ENCODE measurements at places on chromosomes 5 and 9.
A peak's percentile ranks its signal among the peaks of the same experiment; 100 is the strongest.

DNA sequence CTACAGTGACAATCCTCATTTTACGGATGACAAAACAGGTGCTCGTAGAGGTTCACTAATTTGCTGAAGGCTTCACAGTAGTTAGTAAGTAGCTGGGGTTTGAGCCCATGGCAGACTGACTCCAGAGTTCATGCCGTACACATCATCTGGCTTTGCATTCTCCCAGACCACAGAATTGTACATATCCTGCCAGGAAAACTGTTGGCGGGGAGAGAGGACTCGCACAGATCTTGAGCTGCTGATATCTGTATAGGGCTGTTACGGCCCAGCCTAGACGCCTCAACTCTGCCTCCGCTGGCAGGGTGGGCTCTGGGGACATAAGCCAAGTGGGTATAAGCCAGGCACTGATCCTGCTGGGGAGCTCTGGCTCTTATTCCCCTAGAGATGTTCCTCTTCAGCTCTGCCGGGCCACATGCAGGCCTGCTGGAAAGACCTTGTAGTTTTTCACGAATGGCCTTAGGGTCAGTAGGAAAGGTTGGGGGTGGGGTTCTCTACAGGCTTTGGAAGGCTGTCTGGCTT lies 16.3 kb downstream of the LARP1 start:
- no peak for DNase-seq

- DNase-seq = no peak
Measured at GRCh38 chr5:122330881-122331280, 18.8 kb downstream of the SNCAIP start.

GRCh38 chr5:72702881-72703434 lies 113.5 kb upstream of the TNPO1 start:
- no peak for DNase-seq

GRCh38 chr9:109797006-109797405 lies 17.0 kb downstream of the PALM2AKAP2 start:
- DNase-seq = no peak

DNA sequence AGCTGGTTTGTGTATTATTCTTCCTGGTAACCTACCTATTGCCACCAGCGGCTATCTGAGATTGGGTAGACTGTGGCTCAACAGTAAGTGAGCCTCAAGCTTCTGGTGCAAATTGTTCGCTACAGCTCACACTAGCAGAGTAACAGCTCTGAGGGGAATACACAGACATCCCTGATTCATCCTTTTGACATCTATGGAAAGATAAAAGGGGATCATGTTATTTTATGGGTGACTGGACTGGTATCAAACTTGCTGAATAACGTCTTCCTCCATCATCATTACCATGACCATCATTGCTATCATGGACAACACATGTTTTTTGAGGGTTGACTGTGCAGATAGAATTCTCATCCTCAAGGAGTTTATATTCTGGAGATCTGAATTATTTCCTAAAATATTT lies 129.6 kb downstream of the PIK3R1 start:
- DNase-seq = no peak

DNA sequence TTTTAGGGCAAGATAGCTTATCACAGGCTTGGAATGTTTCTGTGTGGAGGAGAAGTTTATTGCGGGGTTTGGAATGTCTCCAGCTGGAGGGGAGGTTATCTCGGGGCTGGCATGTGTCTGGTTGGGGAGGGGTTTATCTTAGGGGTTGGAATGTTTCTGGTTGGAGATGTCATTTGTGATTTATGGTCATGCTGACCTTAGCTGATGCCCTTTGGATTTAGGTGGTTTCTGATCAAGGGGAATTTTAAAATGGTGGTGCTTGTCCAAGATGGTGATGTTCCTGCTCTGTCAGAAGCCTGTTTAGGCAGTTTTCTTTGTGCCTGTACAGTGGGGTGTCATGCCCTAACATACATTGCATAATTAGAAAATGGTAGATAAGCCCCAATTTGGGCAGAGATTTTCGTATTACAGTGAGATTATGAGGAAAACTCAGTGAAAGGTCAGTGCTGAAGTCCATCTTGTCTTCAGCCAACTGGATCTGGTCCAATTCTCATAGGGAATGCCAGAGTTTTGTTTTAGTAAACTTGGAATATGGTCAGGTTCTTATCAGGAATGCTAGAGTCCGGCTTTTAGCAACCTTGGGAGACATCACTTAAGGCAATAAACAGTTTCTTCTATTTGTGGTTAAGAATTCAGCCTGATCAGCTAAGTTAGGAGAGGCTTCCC lies 14.3 kb downstream of the CDK20 start:
- DNase-seq = no peak

DNA sequence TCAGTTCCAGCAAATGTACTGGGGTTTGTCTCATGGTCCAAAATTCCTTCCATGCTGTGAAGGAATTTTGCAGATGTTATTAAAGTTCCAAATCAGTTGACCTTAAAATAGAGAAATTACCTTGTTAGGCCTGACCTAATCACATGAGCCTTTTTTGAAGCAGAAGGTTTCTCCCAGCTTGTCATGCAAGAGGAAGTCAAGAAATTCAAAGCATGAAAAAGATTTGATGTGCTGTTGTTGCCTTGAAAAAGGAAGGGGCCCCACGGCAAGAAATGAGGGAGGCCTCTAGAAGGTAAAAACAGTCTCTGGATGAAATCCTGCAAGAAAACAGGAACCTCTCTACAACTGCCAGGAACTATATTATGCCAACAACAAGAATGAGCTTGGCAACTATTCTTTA lies 24.2 kb upstream of the HAPLN1 start:
- no peak for DNase-seq

- no peak for DNase-seq
Measured at GRCh38 chr5:55141945-55142690, 17.9 kb upstream of the GPX8 start.

DNA sequence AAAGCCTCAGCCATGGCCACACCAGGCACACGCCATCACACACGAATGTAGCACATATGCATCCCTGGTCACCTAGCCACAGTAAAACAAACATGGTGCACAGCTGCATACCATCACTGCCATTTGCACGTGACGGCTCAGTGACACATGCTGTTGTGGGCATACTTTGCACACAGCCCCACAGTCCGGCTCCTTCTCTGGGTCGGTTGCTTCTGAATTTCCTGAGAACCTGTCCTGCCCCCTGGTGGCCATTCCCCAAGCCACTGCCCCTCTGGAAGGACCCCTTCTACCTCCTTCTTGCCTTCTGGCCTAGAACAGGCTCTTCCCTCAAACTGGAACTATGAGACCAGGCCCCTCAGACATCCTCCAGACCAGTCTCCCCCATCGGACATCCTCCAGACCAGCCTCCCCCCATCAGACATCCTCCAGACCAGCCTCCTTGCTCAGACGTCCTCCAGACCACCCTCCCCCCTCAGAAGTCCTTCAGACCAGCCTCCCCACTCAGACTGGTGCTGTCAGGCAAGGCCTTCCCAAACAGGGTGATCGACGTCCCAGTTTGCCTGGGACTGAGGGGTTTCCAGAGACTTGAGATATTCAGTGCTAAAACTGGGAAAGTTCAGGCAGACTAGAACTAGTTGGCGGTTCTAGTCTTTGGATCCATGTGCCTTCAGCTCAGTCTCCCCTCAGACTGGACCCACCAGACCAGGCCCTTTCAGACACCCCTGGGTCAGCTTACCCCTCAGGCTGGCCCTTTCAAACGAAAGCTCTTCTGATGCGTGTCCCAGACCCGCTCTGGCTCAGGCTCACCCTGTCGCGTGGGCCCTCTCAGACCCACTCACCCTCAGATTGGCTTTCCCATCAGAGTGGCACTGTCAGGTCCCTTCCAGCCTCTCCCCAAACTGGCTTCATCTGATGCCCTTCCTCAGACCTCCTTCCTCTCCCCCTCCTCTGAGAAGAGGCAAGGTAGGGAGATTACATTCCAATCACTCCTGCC lies 24.3 kb upstream of the ENHO start:
- DNase-seq = peak; percentile 84

- DNase-seq = no peak
Measured at GRCh38 chr5:84184857-84185256, 199.8 kb downstream of the EDIL3 start.

DNA sequence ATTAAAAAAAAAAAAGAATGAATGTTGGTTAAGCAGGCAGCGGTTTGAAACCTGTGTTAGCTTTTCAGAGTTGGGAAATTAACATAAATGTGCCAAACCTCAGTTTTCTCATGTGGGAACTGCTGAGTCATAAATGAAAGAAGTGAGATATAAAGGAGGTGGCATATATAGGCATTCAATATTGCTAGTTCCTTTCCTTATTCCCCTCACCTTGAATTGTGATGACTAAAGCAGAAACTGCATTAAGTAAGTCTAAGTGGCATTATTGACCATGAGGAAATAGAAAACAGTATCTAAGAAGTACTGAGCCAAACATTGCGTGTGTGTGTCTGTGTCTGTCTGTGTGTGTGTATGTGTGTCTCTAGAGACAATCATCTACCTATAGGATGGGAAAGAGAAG lies 691.2 kb downstream of the TLR4 start:
- DNase-seq = no peak

- DNase-seq = no peak
Measured at GRCh38 chr5:36575361-36575781, 31.0 kb upstream of the SLC1A3 start.

DNA sequence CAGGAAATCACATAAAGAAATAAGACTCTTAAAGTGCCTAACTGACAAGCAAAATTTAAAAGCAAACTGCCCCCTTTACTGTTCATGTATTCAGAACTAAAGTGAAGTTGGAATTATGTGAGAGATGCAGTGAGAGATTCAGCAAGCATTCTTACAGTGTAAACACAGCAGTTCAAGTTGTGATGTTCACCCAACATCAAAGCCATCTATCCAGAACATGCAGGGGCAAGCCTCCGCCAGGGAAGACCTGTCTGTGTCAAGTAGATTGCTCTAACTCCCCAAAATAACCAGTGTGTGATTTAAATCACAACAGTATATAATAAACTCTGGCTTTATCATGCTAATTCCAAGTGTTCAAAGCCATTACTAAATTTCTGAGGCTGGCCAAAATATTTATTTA lies 233.3 kb downstream of the BNC2 start:
- DNase-seq = no peak

- DNase-seq = no peak
Measured at GRCh38 chr5:117701062-117701461, 1126.4 kb upstream of the SEMA6A start.

- no peak for DNase-seq
Measured at GRCh38 chr5:178232920-178233429, 373 bp upstream of the PHYKPL start.

DNA sequence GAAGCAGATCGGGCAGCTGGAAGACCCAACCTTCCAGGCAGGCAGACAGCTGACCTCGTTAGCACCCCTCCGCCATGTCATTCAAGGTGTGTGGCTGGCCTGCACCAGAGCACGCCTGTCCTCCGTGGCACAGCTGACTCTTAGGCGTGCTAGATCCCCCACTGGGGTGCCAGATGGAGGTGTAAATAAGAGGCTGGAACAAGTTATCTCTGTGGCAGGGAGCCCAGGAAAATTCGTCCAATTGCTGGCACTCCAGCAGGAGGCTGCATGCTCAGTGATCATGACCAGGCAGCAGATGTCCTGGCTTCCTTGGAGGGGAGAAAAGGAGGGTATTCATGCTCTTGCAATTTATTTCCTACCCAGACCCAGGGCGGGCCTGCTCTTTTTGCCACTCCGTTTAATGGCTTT lies 7.8 kb upstream of the ALDOB start:
- DNase-seq = no peak

Data from NT2/D1 (cell line).